ENCODE measurements at places on chromosomes 12 and 14.
A peak's percentile ranks its signal among the peaks of the same experiment; 100 is the strongest.

GRCh38 chr12:123142921-123143735, 7.8 kb downstream of the PITPNM2 start:
- no peak for DNase-seq

DNA sequence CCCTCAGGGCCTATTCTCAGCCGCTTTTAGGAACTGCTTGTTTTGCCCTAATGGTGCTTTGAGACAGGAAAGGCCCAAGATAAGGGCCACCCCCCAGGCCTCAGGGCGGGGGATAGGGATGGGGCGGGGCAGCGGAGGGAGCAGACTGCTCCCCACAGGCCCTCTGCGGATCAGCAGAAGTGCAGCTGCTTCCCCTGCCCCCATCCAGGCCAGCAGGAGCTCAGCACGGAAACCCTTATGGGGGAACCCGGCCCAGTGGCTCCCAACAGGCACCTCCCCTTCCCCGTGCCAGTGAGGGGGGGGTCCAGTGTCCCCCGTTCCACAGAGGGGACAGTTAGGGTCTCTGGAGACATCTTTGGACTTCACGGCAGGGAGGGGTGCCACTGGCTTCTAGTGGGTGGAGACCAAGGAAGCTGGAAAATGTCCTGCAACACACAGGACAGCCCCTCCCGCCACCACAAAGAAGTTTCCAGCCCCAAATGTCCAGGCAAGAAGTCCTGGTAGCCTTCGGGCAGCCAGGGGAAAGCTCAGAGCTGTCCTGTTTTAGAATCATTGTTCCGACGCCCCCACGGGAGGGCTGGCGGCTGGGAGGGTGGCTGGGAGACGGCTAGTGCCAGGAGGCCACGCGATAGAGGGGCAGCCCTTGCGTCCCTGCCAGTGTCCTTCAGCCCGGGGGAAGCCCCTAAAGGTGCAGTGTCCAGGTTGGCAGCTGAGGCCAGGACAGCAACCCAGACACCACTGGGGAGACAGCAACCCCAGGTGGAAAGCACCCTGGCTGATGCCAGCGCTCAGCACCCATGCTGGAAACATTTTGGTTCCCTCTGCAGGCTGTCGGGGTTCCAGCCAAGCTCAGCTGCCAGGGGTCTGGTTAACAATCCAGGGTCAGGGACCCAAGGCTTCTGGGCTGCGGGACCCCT, 10.4 kb upstream of the GPR132 start:
- no peak for DNase-seq

- no peak for DNase-seq
Measured at GRCh38 chr12:121872546-121873215, 14.0 kb upstream of the HPD start.

DNA sequence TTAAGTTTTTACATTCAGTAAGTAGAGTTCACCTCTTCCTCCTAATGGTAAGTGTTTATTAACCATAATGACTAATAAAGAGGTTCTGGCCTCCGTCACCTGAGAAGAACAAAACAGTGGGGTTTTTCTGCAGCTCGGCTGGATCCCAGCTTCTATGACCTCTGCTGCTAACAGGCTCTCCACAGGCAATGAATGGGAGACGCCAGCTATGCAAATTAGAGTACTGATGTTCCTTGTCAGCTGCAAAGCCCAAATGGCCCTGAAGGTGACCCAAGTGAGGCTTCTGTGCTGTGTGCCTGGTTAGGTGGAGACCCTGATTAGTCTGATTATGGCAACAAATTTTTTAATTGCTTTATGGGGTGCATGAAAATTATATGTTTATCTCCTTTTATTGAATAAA, 218.1 kb downstream of the APAF1 start:
- no peak for DNase-seq

DNA sequence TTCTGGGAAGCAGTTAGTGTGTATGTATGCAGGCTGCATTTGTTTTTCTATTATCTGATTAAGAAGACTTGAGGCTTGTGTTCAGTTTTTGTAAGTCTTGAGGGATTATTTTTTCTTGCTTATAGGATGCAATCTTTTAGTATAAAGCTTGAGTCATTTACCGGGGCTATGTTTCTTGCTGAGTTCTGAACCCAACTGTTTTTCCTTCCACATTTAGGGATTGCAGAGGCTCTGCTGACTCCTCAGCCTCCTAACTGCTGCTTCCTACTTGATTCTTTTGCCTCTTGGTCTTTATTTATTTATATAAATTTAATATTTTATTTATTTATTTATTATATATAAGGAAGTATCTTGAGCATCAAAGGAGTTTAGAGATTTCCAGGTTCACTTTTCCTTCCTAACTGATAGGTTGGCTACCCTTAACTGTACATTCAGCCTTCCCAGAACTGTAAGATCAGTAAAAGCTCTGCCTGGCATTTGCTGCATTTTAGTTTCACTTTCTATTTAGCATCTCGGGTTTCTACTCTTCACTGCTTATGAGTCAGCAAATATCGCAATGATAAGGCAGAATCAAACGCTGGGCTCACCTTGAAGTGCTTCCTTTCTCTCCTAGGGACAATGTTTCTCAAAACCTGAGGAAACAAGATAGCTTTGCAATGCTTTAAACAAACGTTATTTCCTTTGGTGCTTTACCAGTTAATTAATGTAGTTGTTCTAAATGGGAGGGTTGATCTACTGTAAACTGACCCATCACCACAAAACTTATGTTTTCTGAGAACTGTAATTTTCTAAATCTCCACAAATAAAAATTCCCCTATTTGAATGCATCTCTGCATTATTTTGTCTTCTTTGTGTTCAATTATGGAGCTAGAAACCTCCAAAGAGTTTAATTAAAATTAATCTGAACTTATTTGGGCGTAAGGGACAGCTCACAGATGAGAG, 1183.7 kb upstream of the TMEM132C start:
- peak; percentile 16 for DNase-seq

DNA sequence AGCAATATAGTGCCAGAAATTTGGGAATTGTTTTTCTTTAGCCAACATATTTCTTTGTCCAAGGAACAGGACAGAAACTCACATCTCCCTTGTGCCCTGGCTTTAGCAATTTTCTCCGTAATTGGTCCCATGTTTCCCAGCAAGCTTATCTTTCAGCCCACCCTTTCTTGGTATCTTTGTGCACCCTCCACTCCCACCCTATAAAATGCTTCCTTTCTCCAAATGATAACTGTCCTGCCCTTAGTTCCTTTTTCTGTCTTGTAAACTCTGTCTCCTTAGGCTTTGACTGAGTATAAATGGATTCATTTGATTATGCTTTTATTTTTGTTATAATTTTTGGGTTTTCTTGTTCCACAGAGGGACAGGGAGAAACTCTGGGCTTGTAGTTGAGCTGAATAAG, 442.8 kb downstream of the ATP23 start:
- DNase-seq = no peak

- DNase-seq = no peak
Measured at GRCh38 chr12:71441836-71442566, 2.4 kb downstream of the LGR5 start.

DNA sequence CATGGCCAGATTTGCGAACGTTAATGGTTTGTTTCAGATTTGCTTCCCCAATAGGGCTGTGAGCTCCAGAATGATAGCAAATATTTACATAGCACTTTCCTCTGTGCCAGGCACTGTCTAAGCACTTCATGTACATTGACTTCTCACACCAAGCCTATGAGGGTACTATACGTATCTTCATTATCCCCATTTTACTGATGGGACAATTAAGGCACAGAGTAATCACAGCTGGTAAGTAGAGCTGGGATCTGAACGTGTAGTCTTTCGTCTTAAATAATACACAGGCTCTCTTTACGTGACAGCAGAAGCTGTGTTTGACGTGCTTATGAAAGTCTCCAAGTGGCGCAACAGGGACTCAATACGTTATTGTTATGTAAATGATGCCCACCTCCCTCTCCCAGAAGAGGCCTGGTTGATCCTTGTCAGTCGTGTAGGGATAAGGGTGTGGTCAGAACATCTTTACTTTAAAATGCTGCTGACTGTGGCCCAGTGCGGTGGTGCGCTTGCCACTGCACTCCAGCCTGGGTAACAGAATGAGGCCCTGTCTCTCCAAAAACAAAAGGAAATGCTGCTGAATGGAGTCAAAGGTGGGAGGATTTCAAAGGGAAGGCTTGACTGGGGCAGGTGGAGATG, 66.3 kb upstream of the TCL1B start:
- no peak for DNase-seq

GRCh38 chr12:21773806-21774205, 700 bp downstream of the KCNJ8 start:
- DNase-seq = no peak

- no peak for DNase-seq
Measured at GRCh38 chr14:102503641-102504327, 5.8 kb downstream of the ANKRD9 start.

GRCh38 chr14:89237921-89238529, 179.0 kb downstream of the FOXN3 start:
- DNase-seq = no peak

DNA sequence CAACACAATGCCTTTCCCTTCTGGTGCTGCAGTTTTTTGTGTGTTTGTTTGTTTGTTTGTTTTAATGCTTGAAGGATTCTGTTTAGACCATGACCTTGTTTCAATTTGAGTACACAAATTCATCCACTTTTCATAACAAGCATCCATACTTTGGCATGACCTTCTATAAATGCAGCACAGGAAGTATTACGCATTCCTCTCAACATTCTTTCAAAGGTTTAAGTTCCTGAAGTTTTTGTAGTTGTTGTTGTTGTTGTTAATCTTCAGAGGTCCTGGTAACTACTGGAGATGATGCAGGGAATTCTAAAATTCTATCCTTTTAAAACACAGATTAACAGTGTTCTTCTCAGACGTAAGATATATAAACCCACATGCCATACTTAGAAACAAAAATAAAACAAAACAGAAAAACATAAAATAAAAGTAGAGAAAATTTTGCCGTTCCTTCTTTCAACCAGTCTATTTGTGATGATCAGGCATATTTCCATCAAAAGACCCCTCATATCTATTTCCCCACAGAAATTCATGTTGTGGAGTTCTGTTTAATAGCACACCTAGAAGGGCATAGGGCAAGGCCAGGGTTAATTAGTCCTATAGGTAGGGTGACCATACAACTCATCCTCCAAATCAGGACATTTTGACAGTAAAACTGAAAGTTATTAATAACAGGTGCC, 529.9 kb downstream of the NOVA1 start:
- DNase-seq = no peak

DNA sequence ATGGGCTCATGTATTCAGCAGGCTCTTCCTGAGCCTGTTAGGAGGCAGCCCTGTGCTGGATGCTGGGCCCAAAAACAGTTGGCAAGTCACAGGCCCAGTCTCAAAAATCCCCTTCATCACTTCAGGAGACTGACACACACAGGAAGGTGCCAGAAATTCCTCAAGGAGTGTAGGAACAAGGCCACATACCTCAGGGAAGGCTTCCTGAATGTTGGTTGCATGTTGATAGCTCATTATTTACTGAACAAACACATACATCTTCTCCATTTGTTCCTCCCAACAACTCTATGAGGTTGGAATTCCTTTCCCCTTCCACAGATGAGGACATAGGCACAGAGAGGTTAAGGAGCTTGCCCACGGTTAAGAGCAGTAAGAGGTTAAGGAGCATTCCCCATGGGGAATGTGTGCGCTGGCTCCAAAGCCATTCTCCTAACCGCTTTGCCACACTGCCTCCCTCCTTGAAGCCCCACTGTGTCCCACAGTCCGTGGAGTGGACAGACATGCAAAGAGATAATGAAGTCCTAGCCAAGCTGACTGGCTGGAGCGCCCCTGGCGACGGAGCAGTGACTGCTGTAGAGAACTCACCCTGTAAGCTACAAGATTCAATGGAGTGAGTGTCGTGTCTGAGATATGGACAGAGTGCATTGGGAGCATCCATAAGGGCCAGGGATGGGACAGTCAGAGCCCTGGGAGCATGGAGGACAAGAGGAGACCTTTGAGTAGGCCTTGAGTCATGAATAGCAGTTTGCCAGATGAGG, 3.3 kb downstream of the HHIPL1 start:
- DNase-seq = no peak

- DNase-seq = no peak
Measured at GRCh38 chr12:66304296-66304900, 2.1 kb downstream of the HELB start.

- DNase-seq = no peak
Measured at GRCh38 chr12:5220099-5220498, 176.4 kb downstream of the KCNA5 start.

GRCh38 chr12:96136161-96136560, 58.0 kb upstream of the ELK3 start:
- no peak for DNase-seq

DNA sequence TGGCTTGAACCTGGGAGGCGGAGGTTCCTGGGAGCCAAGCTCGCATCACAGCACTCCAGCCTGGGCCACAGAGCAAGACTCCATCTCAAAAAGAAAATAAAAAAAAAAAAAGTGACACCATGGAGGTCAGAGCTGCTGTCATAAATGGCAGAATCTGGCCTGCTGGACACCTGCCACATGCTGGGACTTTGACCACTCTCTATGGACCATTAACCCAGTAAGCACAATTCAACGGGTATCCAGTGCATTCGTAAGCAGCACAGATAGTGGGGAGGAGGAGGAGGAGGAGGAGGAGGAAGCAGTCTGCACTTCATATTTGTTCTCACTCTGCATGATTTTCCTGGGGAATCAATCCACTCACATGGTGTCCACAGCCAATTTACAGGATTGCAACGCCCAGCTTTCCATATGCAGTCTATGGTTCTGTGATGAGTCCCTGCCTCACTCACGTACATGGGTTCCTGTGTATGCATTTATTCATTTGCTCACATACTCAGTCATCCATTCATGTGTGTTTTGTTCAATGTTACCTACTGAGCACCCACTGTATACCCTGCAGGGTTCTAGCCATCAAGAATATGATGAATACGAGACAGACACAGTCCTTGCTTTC, 326.8 kb downstream of the GLT1D1 start:
- DNase-seq = no peak

DNA sequence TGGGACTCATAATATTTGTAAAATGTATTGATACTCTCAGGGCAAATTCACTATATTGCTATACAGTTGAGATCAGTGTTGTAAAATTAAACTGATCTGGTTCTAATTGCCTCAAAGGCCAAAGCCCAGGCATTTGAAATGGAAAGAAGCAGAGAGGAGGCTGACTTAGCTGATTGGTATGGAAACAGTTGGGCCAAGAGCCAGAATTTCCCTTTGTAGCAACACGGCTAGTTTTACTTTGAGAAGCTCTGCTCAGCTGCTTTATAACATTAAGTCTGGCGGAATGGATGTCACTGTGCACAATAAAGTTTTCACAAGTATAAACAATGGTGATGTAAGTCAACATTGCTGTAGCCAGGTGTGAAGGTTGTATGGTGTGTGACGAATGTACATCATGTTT, 186.4 kb downstream of the MSRB3 start:
- no peak for DNase-seq

GRCh38 chr14:23381871-23382270, 5.0 kb downstream of the CMTM5 start:
- DNase-seq = no peak

- DNase-seq = no peak
Measured at GRCh38 chr14:78690836-78691235, 520.7 kb downstream of the NRXN3 start.

- no peak for DNase-seq
Measured at GRCh38 chr14:106556665-106557289, 1030.4 kb downstream of the TMEM121 start.

Data from HuH-7.5 (cell line).